Caudate nucleus (tissue), 63 donors: ENCODE measurements at places on chromosomes 13 and 19.

GRCh38 chr19:46515879-46516350 is 20.2 kb upstream of the PNMA8B start:
- no peak for DNase-seq

GRCh38 chr19:38032151-38032550 is 125.1 kb downstream of the SIPA1L3 start:
- no peak for DNase-seq

DNA sequence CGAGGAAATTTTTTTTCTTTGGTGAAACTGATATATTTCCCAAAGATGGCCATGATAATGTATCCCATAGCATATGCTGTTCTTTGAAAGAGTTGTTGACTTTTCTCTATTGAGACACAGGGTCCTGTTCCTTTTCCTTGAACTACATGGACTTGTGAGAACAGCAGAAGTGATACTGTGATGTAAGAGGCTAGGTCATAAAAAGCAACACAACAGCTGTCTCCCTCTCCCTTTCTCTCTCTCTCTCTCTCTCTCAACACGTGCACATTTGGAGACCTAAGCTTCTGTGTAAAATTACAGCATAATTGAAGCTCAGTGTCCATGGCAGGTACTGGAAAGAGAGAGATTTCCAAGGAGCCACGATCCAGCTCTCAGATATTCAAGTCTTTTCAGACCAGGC is 1712.4 kb downstream of the EFNB2 start:
- no peak for DNase-seq

GRCh38 chr13:35698911-35699576 is 222.6 kb upstream of the MAB21L1 start:
- DNase-seq, result no peak
